ENCODE measurements at places on chromosomes 6 and 20.

GRCh38 chr6:168581236-168581635 is 140.3 kb downstream of the SMOC2 start:
- DNase-seq: no peak

GRCh38 chr6:169850154-169850553 is 98.7 kb downstream of the ERMARD start:
- no peak for DNase-seq

DNA sequence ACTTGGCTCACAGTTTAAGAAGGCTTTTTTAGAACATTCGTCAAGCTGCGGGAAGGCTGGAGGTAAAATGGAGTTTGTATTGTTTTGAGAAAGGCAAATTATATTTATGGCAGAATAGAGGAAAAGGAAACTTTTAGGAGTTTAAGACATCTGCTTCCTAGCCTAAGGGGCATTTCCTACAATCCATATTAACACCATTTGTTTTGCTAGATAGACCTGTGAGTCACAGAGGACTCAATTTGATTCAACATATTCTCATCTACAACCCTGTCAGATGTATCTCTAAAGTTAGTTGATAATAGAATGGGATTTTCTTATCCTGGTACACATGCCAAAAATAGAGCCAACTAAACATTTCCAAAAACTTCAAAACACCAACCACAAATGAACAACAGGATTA is 35.0 kb downstream of the RCAN2 start:
- no peak for DNase-seq

DNA sequence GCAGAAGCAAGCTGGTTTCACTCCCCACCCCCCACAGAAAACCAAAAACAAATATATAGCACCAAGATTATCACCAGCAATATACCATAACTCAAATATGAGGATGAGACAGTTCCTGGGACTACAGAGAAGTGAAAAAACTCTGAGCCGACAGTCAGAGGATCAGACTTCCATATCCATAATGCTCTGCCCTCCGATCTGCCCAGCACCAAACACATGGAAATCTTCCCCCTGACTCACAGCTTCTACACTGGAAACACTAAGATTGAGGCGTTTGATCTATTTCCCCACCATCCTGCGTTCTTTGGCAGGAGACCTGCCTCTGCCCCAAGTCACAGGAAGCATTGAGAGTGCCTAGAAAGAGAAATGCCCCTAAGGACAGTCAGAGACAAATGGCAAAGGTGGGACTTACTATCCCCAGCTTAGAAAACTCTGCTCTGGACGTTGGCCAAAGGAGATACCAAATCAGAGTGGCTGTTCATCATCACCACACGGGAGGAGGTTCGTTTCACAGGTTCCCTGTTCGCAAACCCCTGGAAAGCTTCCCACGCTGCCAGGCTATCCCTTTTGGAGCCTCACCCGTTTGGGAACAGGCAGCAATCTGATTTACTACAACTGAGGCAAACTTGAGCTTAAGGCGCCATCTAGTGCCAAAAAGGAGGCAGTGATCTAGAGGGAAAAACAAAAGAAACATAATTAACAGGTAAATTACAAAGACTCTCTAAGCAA is 48.7 kb upstream of the SRSF6 start:
- DNase-seq: no peak

DNA sequence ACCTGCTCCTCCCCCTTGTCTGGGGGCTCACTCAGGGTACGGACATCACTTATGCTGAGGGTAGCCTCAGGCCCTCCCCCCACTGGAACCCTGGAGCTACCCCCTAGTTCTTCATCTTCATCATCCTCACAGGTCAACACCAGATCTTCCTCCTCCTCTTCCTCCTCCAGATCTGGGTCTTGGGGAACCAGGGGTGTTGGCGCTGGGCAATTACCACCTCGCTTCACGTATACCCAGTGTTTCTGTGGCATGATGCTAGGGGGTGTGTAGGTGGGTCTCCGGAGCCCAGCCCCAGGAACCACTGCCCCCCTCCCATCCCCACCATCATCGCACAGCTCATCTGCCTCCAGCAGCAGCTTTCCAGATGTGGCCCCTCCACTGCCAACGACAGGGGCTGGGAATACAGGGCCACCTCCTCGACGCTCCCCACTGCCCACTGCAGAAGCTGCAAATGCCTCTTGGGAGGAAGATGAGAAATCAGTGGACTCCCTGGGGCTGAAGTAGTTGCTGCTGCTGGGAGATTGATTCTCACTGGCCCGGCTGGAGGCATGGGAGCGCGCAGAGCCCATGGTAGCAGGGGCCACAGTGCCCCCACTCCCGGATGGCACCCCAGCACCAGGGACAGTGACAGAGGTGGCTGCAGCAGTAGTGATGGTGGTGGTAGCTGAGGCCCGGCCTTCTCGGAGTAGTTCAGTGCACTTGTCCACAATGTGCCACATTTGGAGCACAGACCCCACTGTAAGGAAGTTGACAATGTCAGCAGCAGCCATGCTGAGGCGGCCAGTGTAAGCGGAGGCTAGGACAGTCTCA is 1.5 kb downstream of the ZBTB22 start:
- no peak for DNase-seq

DNA sequence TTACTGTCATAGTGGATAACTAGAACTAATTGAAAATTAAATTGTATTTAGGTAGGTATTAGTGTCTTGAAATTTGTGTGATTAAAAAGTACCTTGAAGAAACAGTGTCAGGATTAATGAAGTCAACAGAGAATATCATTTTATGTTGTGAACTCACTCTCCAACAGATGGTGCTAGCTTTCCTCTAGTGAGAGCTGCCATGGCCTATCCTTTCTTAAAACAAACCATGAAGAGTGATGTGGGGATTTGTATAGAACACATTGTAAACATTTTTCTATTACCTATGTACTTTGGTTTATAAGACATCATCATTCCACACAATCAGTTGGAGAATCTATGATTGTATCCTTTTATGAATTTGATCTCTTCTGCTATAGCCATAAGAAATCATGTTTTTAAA is 4.8 kb upstream of the SRSF12 start:
- no peak for DNase-seq

Data from activated CD8-positive, alpha-beta memory T cell treated with anti-CD3 and anti-CD28 coated beads, Interleukin-2, amount 50 U/mL, for 4 hours (primary cell).